ENCODE measurements at places on chromosomes 2 and 18. TPM values are rescaled to one million over a fixed set of nuclear protein-coding genes. Genes with fewer than 3 reads are reported as not detected.

The HOXD4 gene
- not detected for total RNA-seq

The TGFA gene
- total RNA-seq: 1.0 TPM

The ALKAL2 gene
- 0.62 TPM for total RNA-seq

The PIGN gene
- total RNA-seq: 21.0 TPM

The ATP6V1B1 gene
- total RNA-seq: not detected

The SNTG2 gene
- total RNA-seq: 2.4 TPM

The PCARE gene
- total RNA-seq: 0.51 TPM
